ENCODE measurements at places on chromosomes 5 and 9. TPM values are rescaled to one million over a fixed set of nuclear protein-coding genes. Genes with fewer than 3 reads are reported as not detected.
A peak's percentile ranks its signal among the peaks of the same experiment; 100 is the strongest.

DNA sequence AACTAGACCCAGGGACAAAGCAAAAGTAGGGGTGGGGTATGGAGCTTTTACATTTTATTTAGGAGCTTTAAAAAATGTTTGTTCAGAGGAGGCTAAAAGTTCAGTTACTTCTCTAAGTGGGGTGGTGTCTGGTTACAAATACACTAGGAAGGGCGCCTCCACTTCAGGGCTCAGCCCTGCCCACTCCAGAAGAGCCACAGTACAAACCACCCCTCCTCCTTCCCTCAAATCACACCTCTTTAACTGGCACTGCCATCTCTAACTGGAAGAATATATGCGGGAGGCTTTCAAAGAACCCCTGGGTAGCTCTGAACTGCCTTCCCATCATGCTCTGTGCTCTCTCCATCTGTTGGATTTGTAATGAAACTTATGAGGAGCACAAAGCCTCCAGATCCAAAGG lies 98.8 kb upstream of the NFIB start:
- H3K36me3 ChIP-seq, result no peaks in the 10 kb centered on the region
- no peak overlapping the region for H3K4me3 ChIP-seq
- no peaks in the 10 kb centered on the region for H3K27me3 ChIP-seq
- no peak overlapping the region for H3K27ac ChIP-seq
- no peaks in the 10 kb centered on the region for H3K4me1 ChIP-seq
- DNase-seq, result no peak

DNA sequence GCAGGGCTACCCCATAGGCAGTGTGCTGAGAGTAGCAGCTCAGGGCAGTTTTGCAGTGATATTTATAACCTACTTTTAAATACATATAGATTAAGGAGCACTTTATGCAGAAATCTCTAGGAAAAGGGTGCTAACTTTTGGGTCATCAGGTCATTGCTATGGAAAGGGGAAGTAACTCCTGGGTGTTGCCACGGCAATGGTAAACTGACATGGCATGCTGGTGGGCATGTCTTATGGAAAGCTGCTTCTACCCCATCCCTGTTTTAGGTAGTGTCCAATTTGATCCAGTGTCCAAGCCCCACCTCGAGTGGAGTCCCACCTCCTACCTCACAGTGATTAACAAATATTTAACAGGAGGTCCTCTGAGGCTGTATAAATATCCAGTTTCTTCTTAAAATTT lies 56.8 kb upstream of the XPA start:
- H3K27me3 ChIP-seq, result peaks cover 11% of the 10 kb centered on the region
- no peak overlapping the region for H3K4me3 ChIP-seq
- DNase-seq, result no peak
- H3K27ac ChIP-seq, result no peak overlapping the region
- no peaks in the 10 kb centered on the region for H3K4me1 ChIP-seq

DNA sequence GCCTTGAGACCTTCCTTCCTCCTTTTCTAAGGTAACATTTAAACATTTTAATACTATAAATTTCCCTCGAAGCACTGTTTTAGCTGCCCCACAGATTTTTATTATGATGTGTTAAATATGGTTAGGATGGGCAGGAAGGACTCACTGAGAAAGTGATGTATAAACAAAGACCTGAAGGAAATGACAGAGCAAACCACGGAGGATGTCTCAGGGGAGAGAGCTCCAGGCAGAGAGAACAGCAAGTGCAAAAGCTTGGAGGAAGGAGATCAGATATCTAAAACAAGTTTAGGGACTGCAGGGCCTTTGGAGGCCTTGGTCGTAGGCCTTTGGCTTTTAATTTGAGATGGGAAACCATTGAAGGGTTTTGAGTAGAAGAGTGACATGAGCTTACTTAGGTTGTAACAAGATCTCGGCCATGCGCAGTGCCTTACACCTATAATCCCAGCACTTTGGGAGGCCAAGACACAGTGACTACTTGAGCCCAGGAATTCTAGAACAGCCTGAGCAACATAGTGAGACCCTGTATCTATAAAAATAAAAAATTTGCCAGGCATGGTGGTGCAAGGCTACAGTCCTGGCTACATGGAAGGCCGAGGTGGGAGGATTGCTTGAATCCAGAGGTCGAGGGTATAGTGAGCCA lies 35.5 kb upstream of the LRRTM2 start:
- no peaks in the 10 kb centered on the region for H3K27me3 ChIP-seq
- H3K4me1 ChIP-seq, result no peaks in the 10 kb centered on the region
- no peak overlapping the region for H3K27ac ChIP-seq
- H3K36me3 ChIP-seq, result peaks cover 63% of the 10 kb centered on the region
- no peak for DNase-seq

DNA sequence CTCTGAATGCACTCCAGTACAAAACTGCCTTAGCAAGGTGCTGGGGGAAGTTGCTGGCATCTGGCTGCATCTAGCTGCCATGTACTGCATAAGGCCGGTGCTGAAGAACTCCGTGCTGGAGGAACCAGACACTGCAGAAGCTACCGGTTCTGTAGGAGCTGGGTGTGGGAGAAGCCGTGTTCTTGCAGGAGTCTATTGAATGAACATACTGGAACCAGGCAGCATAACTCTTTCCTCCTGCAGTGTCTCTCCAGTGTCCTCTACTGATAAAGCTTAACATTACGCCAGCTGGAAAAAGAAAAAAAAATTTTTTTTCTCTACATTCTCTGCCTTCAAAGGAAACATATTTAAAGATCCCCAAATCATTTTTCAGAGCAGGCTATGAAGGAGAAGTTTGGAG lies 38.5 kb downstream of the VPS13A start:
- DNase-seq, result no peak
- H3K4me3 ChIP-seq, result no peak overlapping the region
- no peaks in the 10 kb centered on the region for H3K4me1 ChIP-seq
- no peaks in the 10 kb centered on the region for H3K27me3 ChIP-seq
- peaks cover 34% of the 10 kb centered on the region for H3K36me3 ChIP-seq

DNA sequence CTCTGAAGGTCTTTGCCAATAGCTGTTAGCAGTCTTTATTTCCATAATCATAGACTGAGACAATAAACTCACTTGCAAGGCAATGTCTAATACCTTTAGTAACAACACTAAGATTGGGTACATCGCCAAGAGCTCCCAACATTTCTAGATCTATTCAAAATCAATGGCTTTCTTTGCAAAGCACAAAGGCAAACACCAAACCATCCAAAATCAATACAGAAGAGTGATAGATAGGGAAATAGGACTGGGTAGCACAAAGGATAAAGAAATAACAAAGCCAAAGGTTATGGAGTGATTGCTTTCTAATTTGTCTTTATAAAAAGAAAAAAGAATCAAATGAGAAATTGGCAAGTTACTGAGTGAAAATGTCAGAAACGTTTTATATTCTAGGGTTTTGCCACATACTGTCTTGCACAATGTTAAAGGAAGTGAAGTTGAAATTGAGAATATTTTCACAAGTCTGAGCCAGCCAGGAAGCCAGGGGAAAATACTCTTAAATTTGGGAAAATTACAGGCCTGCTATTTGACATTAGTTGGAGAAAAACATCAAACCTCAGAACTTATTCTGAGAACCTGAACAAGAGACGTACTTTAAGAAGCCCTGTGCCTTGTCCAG lies 53.3 kb upstream of the LHFPL2 start:
- H3K27me3 ChIP-seq, result no peaks in the 10 kb centered on the region
- H3K27ac ChIP-seq, result no peak overlapping the region
- no peak for DNase-seq
- H3K36me3 ChIP-seq, result no peaks in the 10 kb centered on the region
- peaks cover 13% of the 10 kb centered on the region for H3K4me1 ChIP-seq

Gene PCDHA3
- total RNA-seq, result 0.73 TPM

- peaks cover 38% of the 10 kb centered on the region for H3K4me1 ChIP-seq
- no peak for DNase-seq
- H3K27ac ChIP-seq, result peak overlapping the region; percentile 75
Measured at GRCh38 chr5:154285661-154286408, 95.3 kb downstream of the GALNT10 start.

DNA sequence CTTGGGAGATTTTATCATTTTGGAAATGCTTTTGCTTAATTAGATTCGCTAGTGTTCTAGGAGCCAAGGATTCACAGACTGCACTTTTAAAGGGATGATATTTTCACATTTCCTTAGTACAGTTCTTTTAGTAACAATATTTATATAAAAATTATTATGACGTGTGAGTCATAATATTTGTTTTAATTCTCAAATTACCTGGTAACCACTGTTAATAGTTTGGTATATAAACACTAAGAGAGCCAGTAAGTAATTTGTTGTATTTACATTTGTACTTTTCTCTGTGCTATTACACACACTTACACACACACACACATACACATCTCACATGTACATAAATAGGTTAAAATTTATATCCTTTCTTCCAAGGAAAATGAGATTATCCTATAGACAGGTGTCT lies 58.8 kb upstream of the RAD23B start:
- H3K27me3 ChIP-seq, result peaks cover 6% of the 10 kb centered on the region
- H3K4me3 ChIP-seq, result no peak overlapping the region
- no peaks in the 10 kb centered on the region for H3K36me3 ChIP-seq
- DNase-seq, result no peak

Gene SAXO1
- total RNA-seq, result not detected

DNA sequence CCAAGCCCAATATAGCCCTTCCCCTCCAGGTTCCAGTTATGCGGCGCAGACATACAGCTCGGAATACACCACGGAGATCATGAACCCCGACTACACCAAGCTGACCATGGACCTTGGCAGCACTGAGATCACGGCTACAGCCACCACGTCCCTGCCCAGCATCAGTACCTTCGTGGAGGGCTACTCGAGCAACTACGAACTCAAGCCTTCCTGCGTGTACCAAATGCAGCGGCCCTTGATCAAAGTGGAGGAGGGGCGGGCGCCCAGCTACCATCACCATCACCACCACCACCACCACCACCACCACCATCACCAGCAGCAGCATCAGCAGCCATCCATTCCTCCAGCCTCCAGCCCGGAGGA lies 6.3 kb downstream of the NR4A3 start:
- H3K27me3 ChIP-seq, result peaks cover 91% of the 10 kb centered on the region
- no peak for DNase-seq
- no peaks in the 10 kb centered on the region for H3K36me3 ChIP-seq
- H3K4me1 ChIP-seq, result peaks cover 16% of the 10 kb centered on the region
- no peak overlapping the region for H3K27ac ChIP-seq

GRCh38 chr5:95070453-95070852 lies 214.4 kb downstream of the MCTP1 start:
- peak overlapping the region; percentile 61 for H3K27ac ChIP-seq
- H3K4me3 ChIP-seq, result no peak overlapping the region
- H3K4me1 ChIP-seq, result peaks cover 44% of the 10 kb centered on the region
- no peak for DNase-seq

DNA sequence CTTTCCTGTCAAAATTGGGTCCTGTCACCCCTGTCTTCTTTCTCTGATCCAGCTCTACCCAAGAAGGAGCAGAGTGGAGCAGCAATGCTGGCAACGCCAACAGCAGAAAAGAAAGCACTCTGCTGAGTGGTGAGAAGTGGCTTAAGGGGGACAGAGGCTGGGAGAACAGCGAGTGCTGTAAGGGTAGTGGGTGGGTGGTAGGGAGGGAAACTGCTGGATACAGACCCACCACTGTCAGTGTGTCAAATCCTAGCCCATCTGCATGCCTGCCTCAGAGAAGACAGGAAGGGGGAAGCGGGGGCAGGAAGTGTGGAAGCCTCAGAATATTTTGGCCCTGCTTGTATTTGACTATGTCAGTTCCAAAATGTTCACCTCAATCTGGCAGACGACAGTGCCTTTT lies 170.4 kb upstream of the MAST4 start:
- H3K27me3 ChIP-seq, result no peaks in the 10 kb centered on the region
- no peak overlapping the region for H3K27ac ChIP-seq
- DNase-seq, result no peak
- H3K4me1 ChIP-seq, result no peaks in the 10 kb centered on the region

DNA sequence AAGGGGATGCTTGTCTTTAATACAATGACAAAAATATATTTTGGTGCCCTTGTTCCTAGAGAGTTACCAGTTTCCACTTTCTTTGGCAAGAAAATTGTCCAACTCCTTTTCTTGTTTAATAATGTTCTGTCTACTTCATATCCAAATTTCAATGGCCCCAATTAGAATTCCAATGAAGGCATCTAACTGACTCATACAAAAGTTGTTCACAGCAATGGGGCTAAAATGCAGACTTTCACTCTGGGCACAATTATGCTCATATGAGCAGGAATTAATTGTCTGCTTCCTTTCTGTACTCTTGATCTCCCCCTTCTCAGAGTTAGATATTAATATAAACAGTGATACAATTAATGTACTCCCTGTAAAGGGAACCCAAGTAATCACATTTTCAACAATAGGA lies 42.1 kb upstream of the ZNF622 start:
- H3K4me3 ChIP-seq, result peak overlapping the region; percentile 23
- no peaks in the 10 kb centered on the region for H3K36me3 ChIP-seq
- no peak for DNase-seq
- H3K4me1 ChIP-seq, result peaks cover 17% of the 10 kb centered on the region

Gene C9
- total RNA-seq, result not detected

GRCh38 chr9:92610470-92611420 lies 59.2 kb downstream of the IPPK start:
- no peak for DNase-seq
- no peak overlapping the region for H3K4me3 ChIP-seq
- H3K27me3 ChIP-seq, result no peaks in the 10 kb centered on the region

DNA sequence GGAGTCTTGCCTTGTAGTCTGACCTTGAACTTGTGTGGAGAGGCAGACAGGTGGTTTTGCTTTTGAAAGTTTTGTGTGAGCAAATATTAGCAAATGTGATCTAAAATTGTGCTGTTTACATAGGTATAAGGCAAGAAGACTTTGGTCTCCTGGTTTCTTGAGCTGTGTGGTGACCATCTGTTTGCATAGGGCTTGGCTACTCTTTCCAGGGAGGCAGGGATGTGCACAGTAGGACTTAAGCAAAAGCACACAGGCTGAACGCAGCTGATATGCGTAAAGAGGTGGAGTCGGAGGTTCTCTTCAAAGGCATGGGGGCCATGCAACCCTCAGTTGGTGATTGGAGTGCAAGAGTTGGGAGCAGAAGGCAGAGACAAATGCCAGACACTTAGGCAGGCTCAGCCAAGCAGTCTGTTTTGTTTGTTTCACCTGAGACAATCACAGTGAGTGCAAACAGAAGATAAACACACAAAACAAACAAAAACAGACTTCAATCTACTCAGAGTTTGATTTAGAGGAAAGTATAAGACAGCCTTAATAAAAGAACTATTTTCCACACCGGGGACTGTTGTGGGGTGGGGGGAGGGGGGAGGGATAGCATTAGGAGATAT lies 744.2 kb downstream of the MTRR start:
- H3K4me3 ChIP-seq, result no peak overlapping the region
- no peaks in the 10 kb centered on the region for H3K36me3 ChIP-seq
- no peak overlapping the region for H3K27ac ChIP-seq

- no peak for DNase-seq
- no peaks in the 10 kb centered on the region for H3K4me1 ChIP-seq
- H3K27me3 ChIP-seq, result no peaks in the 10 kb centered on the region
Measured at GRCh38 chr9:86638109-86638508, 283.9 kb upstream of the TUT7 start.

Measured in left lung (tissue), 14 donors.